ENCODE measurements at places on chromosomes 5 and 9. TPM values are rescaled to one million over a fixed set of nuclear protein-coding genes. Genes with fewer than 3 reads are reported as not detected.

IRX2 gene
- total RNA-seq, result 10.3 TPM

TSSK1B gene
- not detected for total RNA-seq

NXNL2 gene
- 0.89 TPM for total RNA-seq

PLPPR1 gene
- total RNA-seq, result not detected

- peak; percentile 18 for DNase-seq
These were observed 70.4 kb upstream of the SNX2 start for GRCh38 chr5:122704247-122705036.

DNA sequence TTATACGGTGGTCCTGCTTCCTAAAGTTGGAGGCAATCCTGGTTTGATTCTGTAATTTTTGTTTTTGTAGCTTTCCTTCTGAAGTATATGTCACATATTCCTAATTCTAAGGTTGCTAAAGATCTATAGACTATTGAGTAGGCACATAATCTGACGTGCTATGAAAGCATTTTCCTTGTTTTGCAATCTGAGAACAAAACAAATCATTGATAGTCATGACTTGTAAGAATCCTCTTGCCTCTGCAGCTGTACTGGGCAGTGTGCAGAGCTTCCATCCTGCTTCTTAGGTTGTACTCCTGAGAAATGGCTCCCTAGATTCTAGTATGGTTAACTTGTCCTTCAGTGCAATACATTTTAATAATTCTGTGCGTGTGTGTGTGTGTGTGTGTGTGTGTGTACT lies 35.4 kb downstream of the SEMA6A start:
- no peak for DNase-seq

GRCh38 chr9:15205632-15206420 lies 101.2 kb downstream of the TTC39B start:
- DNase-seq, result no peak

GRCh38 chr5:77379558-77380061 lies 112.5 kb downstream of the WDR41 start:
- DNase-seq, result no peak

- DNase-seq, result no peak
These were observed 10.2 kb downstream of the MGAT1 start for GRCh38 chr5:180792287-180792964.

- no peak for DNase-seq
These were observed 47.9 kb upstream of the PLCXD3 start for GRCh38 chr5:41558295-41558694.

GRCh38 chr9:76573905-76574760 lies 115.2 kb downstream of the GCNT1 start:
- no peak for DNase-seq

DNA sequence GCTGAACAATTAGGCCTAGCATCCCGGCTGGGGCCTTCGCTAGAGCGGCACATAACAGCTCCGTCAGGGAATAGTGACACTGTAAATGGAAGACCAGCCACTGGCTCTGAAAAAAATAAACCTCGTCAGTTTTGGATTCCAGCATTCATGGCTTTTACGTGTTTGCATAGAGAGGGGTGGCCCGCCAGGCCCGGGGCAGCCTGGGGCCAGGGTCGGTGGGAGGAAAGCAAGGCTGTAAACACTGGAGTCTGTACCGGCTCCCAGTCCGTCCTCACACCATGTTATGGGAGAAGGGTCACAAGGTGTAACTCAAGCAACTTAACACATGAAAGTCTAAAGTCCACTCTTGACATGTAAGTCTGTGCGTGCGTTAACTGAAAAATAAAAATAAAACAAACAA lies 11.2 kb downstream of the CCNI2 start:
- DNase-seq, result no peak

GRCh38 chr9:7033076-7034045 lies 275.6 kb downstream of the KDM4C start:
- no peak for DNase-seq
